ENCODE measurements at places on chromosomes 5 and 9. TPM values are rescaled to one million over a fixed set of nuclear protein-coding genes. Genes with fewer than 3 reads are reported as not detected.
A peak's percentile ranks its signal among the peaks of the same experiment; 100 is the strongest.

DNA sequence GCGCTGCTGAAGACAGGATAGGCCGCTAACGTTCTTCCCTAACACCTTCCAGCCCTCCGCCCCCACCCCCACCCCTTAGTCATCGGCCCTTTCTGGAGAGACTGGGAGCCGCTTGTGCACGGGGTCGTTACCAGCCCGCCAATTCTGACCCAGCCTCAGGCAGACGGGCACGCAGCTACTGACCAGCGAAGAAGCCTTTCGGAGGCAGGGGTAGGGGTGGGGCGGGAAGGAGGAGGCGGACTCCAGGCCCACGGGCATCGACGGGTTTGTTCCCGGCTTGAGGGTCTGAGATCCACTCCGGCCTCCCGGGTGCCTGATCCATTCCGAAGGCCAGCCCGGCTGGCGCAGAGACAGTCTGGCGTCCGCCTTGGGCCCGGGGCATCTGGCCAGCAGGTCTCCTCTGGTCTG, 729 bp upstream of the HAND1 start:
- no peak for DNase-seq

DNA sequence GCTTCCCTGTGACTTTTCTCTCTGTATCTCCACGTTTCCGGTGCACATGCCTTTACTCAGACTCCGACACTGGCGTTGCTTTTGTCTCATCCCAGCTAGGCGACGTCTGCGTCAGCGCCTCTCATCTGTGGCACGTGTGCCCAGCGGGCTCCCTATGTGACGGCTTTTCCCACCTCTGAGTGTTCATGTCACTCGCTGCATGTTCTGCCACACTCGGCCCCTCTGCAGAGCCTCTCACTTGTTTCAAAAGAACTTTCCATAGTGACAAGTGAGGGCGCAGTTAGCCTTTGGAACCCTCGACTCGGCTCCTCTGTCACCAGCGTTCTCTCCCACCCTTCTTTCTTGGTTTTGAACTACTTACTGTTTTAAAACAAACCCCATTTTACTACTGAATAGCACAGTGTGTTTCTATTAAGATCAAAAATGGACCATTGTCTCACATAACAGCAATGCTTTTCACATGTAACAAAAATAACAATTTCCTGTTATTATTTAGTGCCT, 113.4 kb upstream of the CACNA1B start:
- DNase-seq: peak; percentile 37

GRCh38 chr9:124209774-124210173, 48.0 kb upstream of the NEK6 start:
- no peak for DNase-seq

- DNase-seq: no peak
Observed at GRCh38 chr5:178398901-178399700, 166.5 kb upstream of the PHYKPL start.

GRCh38 chr5:104778-105296, 12.9 kb downstream of the PLEKHG4B start:
- DNase-seq: no peak

DNA sequence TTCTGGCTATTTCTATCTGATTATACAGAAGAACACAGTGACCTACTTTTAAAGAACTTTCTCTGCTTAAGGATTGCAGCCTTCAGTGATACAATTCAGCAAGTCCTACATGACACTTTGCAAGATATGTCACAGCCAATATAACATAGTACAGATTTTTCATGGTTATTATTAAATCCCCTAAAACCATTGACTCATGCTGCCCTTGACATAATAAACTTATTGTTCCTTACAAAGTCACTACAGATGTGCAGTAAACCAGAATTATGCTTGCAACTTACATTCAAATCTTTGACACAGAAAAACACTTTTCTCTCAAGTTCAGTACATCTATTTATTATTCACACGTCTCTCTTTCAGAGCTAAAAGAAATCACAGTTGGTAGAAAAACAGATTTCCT, 1136.3 kb upstream of the ACO1 start:
- no peak for DNase-seq

DNA sequence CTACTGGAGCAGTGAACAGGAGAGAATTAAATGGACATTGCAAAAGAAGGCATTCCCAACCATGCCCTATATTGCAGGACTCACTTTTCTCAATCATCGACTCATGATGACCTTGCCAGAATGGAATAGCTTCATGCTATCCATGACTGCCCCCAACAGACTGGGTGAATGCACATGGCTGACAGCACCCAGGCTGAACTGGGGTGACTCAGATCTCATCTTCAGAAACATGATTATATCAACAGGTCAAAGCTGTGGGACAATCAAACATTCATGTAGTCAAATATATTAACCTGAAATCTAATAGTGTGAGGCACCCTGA, 34.7 kb upstream of the MIER3 start:
- no peak for DNase-seq

DNA sequence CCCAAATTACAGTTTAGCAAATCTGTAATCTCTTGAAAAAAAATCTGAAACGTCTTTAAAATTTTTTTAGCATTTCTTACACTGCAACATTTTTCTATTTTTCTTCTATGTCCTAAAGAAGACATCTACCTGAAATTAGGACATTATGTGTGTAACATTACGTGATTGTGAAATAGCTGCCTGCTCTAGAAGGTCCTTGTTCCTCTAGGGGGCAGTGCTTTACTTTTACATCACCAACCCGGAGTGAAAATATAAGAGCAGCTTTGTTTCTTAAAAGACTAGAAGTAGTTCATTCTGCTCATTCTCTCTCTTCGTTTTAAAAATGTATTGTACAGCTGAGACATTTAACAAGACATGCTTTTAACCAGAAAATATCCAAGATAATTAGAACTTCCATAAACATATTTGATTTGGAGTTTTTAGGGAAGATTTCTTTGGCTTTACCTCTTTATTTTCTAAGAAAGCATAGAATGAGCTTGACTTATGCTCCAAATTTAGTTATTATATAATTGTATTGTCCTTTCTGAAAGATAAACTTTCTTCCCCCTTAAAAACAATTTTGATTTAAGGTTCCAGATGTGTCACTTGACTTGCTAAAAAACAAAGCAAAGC, 48.1 kb upstream of the RIOK2 start:
- peak; percentile 68 for DNase-seq

DNA sequence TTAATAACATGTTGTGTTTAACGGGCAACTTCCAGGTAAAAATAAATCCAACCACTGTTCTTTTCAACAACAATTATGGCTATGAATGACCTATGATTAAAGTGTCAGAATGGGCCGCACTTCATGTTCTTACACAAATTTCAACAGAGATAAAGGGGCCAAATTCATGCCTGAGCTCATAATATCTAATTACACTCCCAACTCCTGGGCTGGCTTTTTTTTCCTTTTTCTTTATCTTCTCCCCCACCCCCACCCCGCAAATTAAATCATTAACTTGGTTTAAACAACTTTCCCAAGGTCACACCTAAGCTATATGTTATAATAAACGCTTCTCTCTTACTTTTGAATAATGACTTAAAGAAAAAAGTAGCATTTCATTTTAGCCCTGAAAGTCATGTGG, 25.8 kb downstream of the ZNF608 start:
- DNase-seq: no peak

GRCh38 chr5:44747396-44747795, 61.4 kb upstream of the MRPS30 start:
- no peak for DNase-seq

DNA sequence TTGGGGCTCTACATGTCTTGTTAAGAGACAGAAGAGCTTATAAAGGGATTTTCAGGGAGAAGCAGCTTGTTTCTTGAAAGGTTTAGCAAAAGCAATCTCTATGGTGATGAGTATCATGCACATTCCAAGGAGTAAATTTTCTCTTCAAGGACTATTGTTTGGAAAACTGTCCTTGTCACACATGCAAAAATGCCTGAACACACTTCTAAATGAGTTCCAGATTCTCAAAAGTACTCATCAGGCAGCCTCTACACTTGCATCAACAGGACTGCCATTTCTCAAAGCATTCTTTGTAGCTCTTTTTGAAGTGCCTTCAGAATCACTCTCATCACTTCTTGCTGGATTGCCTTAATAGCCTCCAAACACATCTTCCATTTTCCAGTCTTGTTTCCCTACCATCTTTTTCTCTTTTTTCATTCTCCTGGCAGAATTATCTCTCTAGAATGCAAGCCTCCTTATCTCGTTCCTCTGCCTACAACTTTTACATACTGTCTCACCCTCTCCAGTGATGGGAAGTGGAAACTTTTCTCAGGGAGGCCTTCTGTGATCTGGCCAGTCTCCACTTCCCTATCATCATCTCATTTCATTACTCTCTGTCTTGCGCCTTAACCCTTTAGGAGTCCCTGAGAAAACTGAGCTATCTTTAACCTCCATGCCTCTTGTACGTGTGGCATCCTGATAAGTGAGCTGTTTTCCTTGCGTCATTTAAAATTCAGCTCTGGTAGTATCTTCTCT, 631.5 kb upstream of the TLE4 start:
- peak; percentile 17 for DNase-seq

- DNase-seq: no peak
Observed at GRCh38 chr9:68895741-68896478, 118.0 kb downstream of the PRKACG start.

GRCh38 chr5:103393101-103393754, 134.7 kb downstream of the MACIR start:
- DNase-seq: peak; percentile 61

DNA sequence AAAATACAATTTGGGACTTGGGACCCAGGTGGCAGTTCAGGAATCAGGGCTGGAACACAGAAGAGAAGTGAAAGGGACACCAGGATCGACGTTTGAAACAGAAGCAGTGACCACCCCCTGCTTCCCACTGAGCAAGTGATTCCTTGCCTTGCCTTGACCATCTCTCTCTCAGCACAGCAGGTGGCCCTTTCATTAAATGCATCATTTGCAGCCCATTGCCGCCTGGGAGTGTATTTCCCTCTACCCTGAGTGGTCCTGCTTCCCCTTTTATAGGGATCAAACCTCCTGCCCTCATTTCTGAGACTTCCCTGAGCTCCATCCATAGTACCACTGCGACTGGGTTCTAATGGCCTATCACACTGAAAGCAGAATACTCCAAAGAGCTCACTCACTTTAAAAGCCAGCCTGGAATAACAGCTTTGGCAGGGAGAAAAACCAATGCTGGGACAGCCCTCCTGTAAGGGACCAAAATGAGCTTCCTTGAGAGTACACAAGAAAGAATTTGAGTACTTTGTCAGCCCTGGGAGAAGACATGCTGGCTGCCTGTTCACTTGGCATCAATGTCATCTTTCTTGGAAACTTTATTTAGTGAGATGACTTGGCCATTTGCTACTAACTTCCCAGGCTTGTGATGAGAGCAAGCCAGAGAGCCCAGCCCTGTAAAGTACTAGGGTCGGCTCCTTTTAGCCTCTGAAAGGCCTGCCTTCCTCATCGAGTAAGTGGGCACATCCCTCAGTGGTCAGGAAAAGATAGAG, 149.7 kb downstream of the SLIT3 start:
- no peak for DNase-seq

- DNase-seq: no peak
Observed at GRCh38 chr9:130927995-130928900, 10.8 kb downstream of the FIBCD1 start.

- no peak for DNase-seq
Observed at GRCh38 chr5:133824661-133825254, 143.7 kb downstream of the C5orf15 start.

GRCh38 chr9:126391713-126392661, 65.4 kb downstream of the MVB12B start:
- no peak for DNase-seq

DNA sequence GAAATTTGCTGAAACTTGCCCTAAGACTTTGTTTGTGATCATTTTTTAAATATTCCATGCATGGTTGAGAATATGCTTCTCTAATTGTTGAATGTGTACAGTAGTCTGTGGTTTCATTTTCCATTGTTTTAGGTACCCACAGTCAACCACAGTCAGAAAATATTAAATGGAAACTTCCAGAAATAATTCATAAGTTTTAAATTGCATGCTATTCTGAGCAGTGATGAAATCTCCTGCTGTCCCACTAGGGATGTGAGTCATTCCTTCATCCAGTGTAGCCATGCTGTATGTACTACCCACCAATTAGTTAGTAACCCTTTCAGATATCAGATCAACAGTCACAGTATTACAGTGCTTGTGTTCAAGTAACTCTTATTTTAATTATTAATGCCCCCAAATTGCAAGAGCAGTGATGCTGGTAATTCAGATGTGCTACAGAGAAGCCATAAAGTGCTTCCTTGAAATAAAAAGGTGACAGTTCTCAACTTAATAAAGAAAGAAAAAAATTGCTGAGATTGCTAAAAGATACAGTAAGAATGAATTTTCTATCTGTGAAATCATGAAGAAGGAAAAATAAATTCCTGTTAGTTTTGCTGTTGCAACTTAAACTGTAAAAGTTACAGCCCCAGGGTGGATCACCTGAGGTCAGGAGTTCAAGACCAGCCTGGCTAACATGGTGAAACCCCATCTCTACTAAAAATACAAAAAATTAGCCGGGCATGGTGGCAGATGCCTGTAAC, 79.9 kb upstream of the FBXL17 start:
- DNase-seq: no peak

DNA sequence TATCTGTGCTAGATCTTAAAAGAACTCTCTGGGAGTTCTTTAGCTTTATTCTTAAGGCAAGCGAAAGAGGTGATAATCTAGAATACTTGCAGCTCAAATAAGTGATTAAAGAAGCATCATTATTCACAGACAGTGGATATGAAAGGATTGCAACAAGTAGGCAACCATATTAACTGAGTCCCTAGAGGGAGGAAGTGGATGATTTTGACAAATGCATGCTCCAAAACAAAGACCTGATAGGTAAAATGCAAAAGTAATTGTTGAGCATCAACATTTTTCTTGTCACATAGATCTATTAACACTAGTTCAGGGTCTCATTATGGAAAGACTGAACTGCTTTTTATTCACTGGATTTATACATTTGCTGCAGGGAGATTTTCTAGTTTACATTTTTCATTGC, 109.1 kb downstream of the EDIL3 start:
- DNase-seq: no peak

- peak; percentile 84 for DNase-seq
Observed at GRCh38 chr5:122129306-122129705, at the start of gene ZNF474. ZNF474 (plus strand) TSS chr5:122129546; CDS start chr5:122151991, 22,445 bp downstream.

PCDHGB5 gene
- 8.0 TPM for total RNA-seq

ADAMTS6 gene
- 7.0 TPM for total RNA-seq

SH3PXD2B gene
- 30.7 TPM for total RNA-seq

PCDH12 gene
- total RNA-seq: 8.2 TPM

TLR4 gene
- total RNA-seq: 14.2 TPM

PSD2 gene
- 0.20 TPM for total RNA-seq

HACD4 gene
- 4.7 TPM for total RNA-seq

OR1Q1 gene
- not detected for total RNA-seq
